ENCODE measurements at places on chromosomes 3 and 15.

DNA sequence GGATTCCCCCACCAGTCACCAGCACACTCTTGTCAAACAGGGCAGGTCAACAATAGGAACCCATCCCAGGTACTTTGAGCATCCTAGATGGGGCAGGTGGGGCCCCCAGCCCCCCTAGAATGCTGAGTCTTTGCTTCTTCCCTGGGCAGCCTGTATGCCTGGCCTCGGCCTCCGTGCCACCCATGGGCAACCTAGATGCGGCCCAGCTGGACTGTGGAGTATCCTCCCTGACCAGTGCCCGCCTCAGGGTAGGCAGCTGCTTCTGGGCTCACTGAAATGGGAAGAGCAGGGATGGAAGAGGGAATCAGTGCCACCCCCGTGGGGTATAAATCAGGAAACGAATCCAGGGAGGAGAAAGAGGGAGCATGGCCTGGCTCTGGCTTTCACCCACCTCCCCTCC is 10.9 kb downstream of the DNAH1 start:
- no peak for DNase-seq

- no peak for DNase-seq
Observed at GRCh38 chr3:194339356-194339755, 11.8 kb downstream of the CPN2 start.

- no peak for DNase-seq
Observed at GRCh38 chr3:2511356-2511755, 412.7 kb downstream of the CNTN4 start.

- DNase-seq: no peak
Observed at GRCh38 chr3:39528844-39529243, 61.4 kb downstream of the MOBP start.

DNA sequence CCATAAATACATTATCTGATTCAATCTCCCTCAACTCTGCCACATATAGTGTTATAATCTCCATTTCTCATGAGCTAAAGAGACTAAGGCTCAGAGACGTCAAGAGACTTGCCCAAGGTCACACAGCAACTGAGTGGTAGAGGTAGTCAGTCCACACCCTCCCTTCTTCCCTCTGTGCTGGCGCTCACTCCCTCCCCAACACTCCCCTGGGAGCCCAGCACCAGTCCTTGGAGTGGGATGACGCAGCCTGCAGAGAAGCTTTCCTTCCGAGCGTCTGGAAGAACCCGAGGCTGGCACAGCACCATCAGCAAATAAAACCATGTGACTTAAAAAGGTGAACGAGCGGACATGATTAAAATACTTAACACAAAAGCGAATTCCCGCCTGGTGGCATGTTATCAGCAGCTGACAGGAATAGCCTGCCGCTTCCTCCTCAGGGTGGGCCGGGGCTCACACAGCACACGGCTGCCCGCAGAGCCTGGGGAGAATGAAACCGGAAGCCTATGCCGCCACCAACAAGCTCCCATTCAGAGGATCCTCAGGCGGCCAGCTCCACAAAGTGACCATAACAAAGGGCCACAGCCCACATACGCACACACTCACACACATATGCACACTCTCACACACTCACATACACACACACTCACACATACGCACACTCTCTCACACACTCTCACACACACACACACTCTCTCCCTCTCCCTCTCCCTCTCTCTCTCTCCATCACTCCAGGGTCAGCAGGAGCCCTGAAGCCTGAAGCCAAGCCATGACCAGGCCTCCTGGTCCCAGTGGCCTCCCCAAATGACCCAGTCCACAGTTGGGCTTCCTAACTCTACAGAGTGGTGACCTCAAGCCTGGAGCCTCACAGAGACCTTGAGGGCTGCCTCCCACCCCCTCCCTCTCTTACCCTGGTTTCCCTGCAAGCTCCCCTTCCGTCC is 120.5 kb downstream of the XXYLT1 start:
- DNase-seq: peak; percentile 98

DNA sequence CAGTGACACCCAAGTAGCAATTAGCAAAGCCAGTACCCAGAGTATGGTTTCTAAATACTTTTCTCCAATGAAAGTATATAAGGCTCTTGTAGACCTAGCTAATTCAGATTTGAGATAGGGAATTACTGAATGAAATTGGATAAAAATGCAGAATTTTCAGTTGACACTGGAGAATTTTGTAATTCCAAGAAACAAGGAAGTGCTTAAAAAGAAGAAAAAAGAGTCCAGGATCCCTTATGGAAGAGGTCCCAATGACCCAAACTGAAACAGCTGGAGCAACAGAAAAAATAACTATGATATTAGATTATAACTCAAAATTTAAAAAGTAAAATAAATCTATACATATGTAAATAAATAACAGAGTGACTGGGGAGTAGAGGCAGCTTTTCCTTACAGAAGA is 335.2 kb downstream of the C3orf38 start:
- DNase-seq: no peak

- DNase-seq: no peak
Observed at GRCh38 chr3:166282931-166283330, 445.7 kb upstream of the BCHE start.

- DNase-seq: no peak
Observed at GRCh38 chr3:189737071-189737470, 105.9 kb downstream of the TP63 start.

- no peak for DNase-seq
Observed at GRCh38 chr3:129978123-129978522, 3.6 kb downstream of the TRH start.

GRCh38 chr3:73215901-73216300 is 154.4 kb downstream of the EBLN2 start:
- no peak for DNase-seq

- DNase-seq: no peak
Observed at GRCh38 chr15:72136170-72137051, 18.2 kb downstream of the SENP8 start.

DNA sequence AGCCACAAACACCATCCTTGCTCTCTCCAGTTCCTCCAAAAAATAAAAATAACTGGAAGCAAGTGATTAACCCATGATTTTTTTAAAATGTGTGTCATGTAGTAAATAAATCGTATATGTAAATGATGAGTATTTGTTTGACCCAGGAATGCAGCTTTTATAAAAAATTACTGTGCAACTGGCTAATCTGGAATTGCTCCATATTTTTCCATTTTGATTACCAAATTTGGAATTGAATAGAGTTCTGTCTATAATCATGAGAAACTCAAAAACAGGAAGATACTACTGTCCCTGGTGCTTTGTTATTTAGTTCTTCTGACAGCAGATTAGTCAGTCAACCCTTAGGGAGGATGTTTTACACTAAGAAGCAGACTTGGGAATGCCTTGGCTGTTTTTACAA is 116.2 kb downstream of the CCNL1 start:
- DNase-seq: no peak

DNA sequence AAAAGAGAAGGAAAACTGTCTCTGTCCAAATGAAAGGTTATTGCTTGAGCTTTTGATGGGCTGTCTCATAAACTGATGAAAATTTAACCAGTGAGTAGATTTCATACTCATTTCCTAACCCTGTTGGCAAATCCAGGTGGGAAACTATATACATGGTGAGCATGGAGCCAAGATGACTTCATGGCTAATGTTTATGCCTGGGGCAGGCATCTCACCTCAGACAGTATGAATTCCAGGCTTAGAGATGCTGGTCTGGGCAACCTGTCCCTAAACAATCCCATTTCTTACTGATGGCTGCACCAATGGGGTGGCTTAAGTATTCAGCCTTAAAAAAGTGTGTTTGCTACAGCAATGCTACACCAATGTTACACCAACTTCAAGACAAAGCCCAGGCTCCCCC is 58.1 kb downstream of the SLTM start:
- no peak for DNase-seq

- no peak for DNase-seq
Observed at GRCh38 chr3:42062464-42062863, 28.7 kb upstream of the TRAK1 start.

DNA sequence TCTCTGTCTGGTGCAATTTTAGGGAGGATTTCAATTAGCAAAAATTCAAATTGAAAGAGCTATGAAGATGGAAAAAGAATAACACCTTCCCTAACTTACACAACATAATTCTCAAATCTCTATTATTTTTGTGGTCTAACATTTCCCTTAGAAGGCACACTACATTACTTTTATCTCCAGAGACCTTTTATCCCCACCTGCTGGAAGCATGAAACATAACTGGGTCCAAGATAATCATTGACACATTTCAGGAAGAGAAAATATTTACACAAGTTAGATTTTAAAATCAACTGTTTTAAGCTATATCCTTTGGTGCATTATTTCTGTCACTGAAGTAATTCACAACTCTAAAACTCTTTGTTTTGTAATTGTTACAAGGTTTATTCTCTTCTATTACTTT is 779.5 kb downstream of the ROBO1 start:
- DNase-seq: peak; percentile 41

- peak; percentile 49 for DNase-seq
Observed at GRCh38 chr15:33152502-33153109, 41.9 kb downstream of the FMN1 start.

DNA sequence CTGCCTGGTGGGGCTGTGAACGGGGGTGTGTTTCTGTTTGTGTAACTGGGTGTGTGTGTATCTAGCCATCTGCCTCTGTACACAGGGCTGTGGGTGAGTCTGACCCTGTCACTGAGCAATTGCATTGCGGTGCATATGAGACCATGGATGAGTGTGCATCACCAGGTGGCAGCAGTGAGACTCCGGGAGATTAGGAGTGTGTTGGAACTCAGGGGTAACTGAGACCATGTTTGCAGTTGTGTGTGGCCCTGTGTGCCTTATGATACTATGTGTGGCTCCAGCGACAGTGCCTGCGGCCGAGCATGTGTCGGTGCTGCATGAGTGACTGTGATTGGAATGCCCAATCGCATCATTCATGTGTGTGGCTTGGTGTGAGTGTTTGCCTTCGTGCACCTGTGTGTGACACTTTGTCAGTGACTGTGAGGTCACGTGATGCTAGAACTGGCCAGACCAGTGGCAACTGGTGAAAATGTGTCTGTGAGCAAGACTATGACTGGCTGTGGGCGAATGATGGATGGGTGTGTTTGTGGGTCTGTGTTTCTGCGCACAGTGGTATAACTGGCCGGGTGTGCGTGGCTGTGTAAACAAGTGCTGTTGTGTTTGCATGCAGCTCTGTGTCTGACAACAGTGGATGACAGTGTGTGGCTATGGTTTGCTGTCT is 14.0 kb downstream of the VILL start:
- DNase-seq: peak; percentile 70

- no peak for DNase-seq
Observed at GRCh38 chr15:70071799-70072198, 25.9 kb downstream of the TLE3 start.

DNA sequence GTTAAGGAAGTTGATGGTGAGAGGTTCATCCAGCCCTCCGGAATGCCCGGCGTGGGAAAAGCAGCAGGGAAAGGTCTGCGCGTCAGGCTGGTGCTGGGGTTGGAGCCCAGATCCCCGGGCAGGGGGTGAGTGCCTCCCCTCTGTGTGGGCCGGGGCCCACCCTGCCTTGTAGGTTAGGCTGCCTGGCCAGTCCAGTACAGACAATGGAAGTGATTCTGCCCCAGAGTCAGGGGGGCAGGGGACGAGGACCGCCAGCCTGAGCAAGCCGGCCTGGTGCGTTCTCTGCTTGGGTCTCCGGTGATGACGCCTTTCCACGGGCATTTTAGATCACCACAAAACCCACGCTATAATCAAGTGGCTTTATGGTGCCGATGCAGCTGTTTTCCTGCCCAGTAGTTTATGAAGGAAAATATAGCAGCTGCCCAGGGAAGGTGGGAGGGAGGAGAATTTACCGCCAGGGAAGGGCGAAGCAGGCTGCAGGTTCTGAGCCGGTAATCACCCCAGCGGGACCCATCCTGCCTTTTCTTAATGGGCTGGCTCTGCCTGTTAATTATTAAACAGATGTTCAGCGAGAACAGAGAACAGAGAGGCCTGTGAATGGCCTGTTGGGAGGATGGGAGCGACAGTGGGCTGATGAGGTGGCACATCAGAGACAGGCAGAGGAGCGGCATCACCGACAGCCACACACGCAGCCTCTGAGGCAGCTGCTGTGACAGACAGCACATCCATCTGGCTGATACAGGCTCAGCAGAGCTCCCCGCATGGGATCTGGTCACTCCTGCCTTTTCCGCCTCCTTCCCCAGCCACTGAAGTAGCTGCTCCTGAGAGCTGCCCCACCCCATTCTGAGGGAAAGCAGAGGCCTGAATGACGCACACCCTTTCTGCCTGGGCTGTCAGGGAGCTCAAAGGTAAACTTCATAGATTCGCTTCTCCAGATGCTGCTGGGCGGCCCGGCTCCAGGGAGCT is 35.2 kb downstream of the BDH1 start:
- DNase-seq: peak; percentile 52

GRCh38 chr3:52002748-52003147 is 7.1 kb upstream of the RPL29 start:
- no peak for DNase-seq

- DNase-seq: peak; percentile 84
Observed at GRCh38 chr15:98881526-98882520, 125.8 kb downstream of the PGPEP1L start.

- peak; percentile 33 for DNase-seq
Observed at GRCh38 chr3:107699682-107700081, 176.9 kb downstream of the BBX start.

DNA sequence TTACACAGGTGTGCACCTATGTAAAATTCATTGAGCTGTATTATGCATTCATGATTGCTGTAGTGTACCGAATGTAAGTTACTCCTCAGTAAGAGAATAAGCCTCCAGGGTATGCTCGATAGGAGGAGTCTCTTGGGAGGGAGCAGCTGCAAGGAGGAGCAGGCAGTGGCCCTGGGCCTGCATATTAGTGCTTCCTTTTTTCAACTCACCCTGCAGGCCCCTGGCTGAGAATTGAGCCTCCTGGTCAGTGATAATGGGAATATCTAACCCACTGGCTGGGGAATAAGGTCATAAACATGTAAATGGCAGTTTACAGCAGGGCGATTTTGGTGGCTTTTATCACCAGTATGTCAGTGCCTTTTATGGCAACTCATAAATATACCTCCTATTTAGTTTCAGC is 21.7 kb upstream of the SFMBT1 start:
- DNase-seq: no peak

DNA sequence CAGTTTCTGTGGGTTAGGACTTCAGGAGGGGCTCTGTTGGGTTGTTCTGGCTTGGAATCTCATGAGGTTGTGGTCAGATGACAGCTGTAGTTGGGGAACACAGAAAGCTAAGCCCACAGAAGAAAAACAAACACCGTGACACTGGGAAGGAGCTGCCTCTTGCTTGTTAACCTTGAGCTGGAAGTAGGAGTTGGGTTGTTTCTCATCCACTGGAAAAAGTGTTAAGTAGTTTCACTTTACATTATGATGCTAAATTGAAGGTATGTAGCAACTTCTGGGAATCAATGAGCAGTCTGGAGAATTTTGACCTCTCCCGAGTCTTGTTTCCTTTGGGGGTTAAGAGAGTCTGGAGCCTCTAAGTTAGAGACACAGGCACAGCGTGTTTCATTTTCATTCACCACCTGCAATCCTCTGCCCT is 20.4 kb downstream of the HACD3 start:
- peak; percentile 18 for DNase-seq

- no peak for DNase-seq
Observed at GRCh38 chr15:41513506-41514227, at the start of gene LTK. Gene LTK, minus strand, starts transcription at chr15:41513827. Its CDS starts 118 bp downstream, at chr15:41513709.

- no peak for DNase-seq
Observed at GRCh38 chr3:73500321-73500720, 124.4 kb downstream of the PDZRN3 start.

GRCh38 chr3:152323834-152324233 is 55.1 kb downstream of the MBNL1 start:
- no peak for DNase-seq

All from cardiac fibroblast (primary cell).